ENCODE measurements at places on chromosomes 1 and 21.

DNA sequence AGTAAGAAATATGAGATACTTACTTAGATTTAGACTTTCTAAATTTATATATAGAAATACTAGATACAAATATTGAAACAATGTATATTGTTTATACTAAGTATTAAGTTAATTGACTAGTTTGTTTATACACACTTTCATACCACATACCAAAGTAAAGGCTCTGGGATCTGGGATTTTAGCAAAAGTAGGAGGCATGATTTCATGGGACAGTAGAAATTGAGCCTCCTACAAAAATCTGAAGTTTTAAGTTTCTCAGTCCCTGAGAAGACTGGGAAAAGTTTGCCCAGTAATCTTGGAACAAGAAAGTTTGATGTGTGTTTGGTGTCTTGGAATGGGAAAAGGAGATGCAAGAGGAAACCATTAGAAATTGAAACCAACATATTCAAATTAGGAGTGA is 30.9 kb downstream of the KCTD3 start:
- DNase-seq, result no peak

DNA sequence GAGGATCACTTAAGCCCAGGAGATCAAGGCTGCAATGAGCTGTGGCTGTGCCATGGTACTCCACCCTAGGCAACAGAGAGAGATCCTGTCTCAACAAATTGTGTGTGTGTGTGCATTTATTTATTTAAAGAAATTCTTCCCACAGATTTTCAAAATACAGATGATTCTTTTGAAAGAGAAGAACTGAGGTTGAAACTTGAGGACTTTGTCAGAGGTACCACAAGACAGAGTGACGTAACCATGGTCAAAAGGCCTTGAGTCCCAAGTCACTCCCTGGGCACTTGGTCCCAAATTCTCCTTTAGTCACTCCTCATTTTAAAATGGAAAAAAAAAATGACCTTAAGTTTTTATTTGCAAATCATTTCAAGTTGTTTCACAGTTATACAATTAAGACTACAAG is 57.4 kb downstream of the TIAM1 start:
- DNase-seq, result no peak

- no peak for DNase-seq
Measured at GRCh38 chr21:33403128-33403785, at the start of gene IFNGR2. Gene IFNGR2, plus strand, starts transcription at chr21:33403413. Its CDS starts 131 bp downstream, at chr21:33403544.

DNA sequence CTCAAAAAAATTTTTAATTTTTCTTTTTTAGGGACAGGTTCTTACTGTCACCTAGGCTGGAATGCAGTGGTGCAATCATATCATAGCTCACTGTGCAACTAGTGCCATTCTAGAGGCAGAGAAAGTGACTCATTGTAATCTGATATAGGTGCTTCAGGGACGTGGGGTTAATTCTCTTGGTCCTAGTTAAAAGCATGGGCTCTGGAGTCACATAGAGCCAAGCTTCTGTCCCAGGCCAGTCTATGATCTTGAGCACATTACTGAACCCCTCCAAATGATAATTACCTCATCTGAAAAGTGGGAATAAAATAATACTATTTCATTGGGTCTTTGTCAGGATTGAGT is 1.1 kb upstream of the ADIPOR1 start:
- DNase-seq, result no peak

- DNase-seq, result no peak
Measured at GRCh38 chr1:212459656-212460055, 26.9 kb downstream of the NENF start.

DNA sequence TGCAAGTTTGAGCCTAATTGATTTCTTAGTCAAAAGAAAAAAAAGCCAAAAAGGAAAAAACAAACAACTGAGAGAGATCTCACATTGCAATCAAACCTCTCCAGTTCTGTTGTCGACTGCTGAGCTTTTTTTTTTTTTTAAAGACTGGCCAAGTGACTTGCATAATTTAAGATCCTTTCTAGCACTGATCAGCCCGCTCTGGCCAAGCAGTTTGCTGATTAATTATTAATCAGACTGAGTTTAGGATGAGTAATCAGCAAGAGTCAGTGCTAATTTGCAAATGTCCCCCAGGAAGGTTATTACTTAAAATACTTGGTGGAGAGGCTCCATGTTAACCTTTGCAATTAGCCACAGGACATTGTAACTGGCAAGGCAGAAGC is 39.3 kb downstream of the HMGB4 start:
- DNase-seq, result no peak
